ENCODE measurements at places on chromosomes 2 and 18.

DNA sequence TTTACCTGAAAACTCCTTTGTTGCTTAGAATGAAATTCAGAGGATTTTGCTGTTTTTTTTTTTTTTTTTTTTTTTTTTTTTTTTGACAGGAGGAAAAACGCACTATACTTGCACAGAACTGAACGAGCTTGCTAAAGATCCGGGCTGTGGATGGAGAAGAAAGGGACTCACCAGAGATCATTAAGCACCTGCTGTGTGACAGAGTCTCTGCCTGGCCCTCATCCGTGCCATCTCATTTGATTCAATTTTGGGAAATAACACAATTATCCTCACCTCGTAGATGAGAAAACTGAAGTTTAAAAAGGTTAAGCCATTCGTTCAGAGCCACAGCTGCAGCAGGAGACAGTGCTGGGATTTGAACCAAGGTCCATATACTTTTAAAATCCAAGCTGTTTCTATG is 775.4 kb upstream of the ID2 start:
- no peak for DNase-seq

DNA sequence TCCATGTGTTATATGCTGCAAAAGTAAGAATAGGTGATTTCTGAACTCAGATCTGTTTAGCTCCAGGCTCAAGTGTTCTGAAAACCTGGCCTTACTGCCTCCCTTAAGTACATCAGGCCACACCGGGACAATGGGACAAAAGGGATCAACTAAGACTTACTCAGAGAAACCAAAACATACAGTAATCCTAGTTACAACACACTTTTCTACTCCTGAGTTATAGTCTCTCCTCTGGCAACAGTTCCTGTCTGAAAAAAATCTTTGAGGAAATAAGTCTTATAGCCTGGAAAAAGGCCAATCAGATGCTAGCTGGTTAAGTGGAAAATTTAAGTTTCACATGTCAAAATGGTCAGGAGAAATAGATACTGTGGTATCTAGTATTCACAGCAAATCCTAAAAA is 5.6 kb downstream of the METTL5 start:
- DNase-seq = no peak

DNA sequence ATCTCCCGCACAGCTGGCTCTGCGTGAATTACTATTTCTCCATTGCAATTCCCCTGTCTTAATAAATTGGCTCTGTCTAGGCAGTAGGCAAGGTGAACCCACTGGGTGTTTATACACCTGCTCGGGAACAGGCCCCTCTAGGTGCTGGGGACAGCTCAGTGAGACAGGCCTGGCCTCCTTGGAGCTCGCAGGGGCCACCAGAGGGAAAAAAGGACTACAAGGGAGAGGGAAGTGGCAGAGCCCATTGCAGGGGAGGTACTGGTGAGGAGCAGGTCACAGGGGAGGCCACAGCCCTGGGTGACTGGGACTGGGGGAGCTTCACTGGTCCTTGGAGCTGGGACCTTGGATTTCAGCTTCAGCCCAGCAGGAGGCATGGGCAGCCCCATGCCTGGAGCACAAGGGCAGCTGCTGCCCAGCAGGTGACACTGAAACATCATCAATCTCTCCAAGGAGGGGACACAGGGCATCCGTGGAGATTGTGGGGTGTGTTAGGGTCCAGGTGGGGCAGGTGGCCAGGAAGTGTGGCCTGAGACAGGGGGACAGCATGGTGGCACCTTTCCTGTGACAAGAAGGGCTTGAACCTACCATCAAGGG is 31.2 kb downstream of the NGEF start:
- no peak for DNase-seq

GRCh38 chr2:233118648-233119000 is 58.5 kb downstream of the INPP5D start:
- no peak for DNase-seq

DNA sequence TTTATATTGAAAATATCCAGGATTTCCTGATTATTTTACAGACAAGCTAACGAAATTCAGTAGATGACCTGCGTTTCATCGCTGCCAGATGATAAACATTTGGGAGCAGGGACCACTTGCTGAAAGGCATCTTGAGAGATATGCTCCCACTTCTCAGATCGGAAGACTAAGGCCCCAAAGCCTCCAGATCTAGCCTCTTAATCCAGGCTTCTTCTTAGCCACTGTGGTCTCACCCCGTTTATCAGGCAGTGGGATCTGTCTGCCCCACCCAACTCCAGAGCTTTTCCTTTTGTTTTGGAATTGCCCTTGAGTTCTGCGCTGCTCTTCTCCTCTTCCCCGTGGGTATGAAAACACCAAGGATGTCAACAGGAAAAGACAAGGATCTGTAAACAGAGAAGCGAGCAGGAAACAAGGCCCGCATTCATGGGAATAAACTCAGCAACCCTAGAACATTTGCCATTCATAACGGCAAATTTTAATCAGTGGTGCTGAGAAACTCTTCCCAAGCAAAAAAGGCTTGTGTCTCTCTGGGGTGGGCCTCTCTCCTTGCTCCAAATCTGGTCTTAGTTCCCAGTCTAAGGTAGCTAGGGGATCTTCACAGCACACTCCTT is 21.4 kb downstream of the MYL12B start:
- DNase-seq = no peak

DNA sequence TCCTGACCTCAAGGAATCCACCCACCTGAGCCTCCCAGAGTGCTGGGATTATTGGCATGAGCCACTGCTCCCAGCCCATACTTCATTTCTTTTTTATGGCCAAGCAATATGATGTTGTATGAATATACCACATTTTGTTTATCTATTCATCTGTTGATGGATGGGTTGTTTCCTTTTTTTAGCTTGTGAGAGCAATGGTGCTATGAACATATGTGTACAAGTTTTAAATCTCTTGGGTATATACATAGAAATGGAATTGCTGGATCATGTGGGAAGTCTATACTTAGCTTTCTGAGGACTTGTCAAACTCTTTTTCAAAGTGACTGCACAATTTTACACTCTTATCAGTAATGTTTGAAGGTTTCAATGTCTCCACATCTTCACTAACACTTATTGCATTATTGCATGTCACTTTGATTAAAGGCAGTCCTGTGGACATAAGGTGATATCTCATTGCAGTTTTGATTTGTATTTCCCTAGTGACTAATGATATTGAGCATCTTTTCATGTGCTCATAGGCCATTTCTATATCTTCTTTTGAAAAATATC is 167.1 kb upstream of the SPHKAP start:
- DNase-seq = no peak

DNA sequence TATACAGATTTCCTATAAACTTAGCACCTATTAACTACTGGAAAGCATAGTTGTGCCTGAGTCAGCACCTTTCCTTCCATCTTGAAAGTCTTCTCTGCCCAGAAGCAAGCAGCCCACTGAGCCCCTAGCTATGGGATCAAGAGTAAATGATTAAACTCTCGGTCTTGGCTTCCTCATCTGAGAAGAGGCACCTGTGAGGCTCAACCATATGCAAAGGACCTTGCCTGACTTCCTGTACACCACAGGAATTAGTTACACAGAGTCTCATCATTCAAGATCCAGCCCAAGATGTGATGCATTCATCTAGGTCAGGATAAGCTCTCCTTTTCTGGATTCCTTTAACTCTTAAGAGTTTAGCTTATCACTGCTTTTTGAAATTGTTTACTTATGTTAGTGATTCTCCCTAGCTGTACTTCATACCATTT is 96.0 kb downstream of the CDH2 start:
- no peak for DNase-seq

DNA sequence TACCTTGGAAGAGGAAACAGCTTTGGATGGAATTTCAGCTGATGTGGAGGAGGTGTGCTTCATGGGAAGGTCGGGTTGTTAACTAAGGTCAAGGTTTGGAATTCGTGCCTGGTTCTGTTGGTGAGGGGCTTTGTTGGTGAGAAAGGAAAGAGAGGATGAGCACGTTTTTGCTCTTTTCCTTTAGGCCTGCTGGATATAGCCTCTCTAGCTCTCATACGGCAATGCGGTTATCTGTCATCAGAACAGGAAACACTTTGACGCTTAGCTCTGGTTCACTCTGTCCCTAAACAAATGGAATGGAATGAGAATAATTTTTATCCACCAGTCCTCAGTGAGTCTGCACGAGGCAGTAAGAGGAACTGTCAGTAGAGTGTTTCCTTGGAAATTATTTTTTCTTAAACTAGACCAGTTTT is 169.7 kb upstream of the NOSTRIN start:
- no peak for DNase-seq

DNA sequence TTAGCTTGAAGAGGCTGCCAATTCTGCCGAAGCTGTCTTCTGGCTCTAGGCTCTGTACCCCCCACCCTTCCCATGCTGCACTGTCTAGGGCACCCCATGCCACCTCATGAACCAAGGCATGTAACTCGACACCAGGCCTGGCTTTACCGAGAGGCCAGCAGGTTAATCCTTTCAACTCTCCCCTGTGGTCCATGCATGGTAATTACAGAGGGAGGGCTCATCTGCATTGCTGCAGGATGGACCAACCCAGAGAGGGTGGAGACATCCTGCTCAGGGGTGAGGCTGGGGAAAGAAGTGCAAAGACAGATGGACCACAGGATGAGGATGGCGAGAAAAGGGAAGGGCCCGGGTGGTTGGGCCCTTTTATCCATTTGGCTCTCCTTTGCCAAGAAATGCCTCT is 65.8 kb downstream of the KCTD1 start:
- DNase-seq = no peak

- DNase-seq = no peak
Measured at GRCh38 chr2:238703436-238703835, 144.4 kb upstream of the TWIST2 start.

DNA sequence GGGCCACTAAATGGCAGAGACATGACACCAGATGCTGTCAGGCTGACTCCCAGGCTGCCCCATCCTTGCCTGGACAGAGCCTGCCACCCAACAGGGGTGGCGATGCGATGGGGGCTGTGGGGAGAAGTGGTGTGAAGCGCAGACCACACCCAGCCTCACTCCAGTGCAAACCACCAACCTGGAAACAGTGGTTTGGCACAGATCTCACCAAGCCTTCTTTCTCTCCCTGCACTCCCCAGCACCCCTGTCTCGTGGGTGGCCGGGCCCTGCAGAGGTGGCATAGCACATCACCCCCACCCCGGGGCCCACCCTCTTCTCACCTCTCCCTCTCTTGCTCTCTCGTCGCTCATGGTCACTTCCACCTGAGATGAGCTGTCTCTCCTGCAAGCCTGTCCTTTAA is 32.6 kb downstream of the CIB4 start:
- DNase-seq = no peak

GRCh38 chr2:29047083-29047845 is 27.1 kb downstream of the PCARE start:
- DNase-seq = no peak

DNA sequence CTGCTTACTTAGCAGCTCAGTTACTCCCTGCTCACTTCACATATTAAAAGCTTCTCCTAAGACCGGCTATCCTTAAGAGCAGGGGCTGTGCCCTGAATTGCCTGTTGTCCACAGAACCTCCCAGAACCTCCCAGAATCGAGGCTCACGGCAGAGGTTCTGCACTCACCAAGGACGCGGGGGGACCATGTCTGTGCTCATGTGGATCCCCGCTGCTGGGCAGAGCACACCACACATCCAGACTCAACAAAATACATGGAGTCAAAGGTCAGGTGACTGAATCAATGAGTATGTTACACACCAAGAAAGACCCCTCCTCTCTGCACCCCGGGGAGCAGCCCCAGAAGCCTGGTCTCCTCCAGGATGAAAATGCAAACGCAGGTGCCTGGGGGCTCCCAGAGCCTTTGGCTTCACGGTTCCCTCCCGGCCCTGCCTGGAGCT is 149.0 kb downstream of the MBP start:
- DNase-seq = no peak

DNA sequence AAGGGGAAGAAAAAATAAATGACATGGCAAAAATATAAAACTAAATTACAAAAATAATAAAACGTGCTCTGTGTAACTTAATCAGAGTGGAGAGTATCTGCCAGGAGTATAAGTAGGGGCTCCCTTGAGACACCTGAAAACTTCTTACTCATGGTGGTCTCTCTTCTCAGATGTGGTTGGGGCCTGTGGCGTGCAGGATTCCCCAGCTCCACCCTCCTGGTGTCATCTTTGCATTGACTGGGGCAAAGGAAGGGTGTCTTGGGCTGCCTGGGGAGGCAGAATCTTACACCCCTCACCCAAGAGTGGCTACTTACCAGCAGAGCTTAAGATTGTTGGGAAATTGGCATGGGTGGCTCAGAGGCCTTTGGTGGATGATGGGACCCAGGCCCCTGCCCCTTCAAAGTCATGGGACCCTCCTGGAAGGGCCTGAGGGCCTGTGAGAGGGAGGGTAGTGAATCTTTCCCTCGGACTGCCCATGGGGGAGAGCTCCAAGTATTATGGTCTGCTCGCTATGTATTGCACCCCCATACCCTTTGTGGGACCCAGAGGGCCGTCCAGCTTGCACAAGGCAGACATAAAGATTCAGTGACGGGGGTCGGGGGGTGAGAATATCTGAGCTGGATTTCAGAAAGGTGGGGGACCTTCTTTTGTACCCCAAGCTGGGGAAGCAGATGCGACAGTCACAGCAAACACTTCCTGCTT is 6.9 kb upstream of the TRAF3IP1 start:
- DNase-seq = no peak

- DNase-seq = no peak
Measured at GRCh38 chr2:120446236-120447126, 100.5 kb downstream of the INHBB start.

DNA sequence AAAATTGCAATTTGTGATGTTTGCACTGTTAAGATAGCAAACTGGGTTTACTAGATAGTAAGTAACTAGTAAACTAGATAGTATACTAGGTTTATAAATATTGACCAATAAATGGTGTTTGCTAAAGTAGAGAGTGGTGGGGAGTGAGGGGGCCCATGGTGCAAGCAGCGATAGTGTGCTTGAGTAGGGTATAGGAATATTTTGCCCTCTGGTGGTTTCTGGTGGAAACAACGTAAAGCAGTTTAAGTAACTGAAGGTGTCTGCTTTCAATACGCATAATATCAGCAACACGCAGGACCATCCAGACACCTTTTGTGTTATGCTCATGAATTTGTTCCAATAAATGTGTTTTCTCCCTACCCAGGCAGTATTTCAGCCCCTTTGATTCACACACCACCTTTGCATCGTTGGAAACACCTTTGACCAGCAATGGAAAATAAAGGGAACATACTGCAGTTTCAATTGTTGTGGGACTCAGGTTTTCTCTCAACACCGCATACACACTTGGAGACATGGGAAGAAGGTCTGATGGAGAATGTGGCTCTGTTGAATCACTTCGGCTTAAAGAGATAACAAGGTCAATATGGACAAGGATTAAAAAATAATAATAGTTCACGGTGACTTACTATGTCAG is 16.7 kb upstream of the STAT1 start:
- no peak for DNase-seq

- DNase-seq = no peak
Measured at GRCh38 chr18:37456395-37456794, 109.2 kb downstream of the CELF4 start.

- no peak for DNase-seq
Measured at GRCh38 chr2:237718277-237718634, 80.3 kb upstream of the RBM44 start.

DNA sequence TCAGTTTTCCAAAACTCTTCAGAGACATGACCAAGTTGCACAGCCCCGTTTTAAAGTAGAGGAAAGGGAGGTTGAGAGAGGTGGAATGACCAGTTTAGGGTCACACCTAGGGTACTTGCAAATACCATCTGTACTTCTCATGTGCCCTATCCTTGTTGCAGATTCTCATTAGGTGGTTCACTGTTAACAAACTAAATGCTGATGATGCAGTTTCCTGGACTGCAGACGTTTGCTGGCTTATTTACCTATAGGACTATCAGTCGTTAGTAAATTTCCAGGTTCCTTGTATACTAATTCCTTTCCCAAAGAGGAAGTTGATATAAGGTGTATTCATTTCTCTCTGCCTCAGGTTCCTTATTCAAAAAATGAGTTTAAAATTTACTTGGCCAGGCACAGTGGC is 1.4 kb downstream of the FARP2 start:
- no peak for DNase-seq

GRCh38 chr2:27804146-27804545 is 32.6 kb downstream of the MRPL33 start:
- DNase-seq = no peak

Measured in stimulated activated CD4-positive, alpha-beta T cell treated with anti-CD3 and anti-CD28 coated beads, TNF-alpha, amount 100 ng/mL, for 4 hours (primary cell).